ENCODE measurements at places on chromosomes 3 and 15.

DNA sequence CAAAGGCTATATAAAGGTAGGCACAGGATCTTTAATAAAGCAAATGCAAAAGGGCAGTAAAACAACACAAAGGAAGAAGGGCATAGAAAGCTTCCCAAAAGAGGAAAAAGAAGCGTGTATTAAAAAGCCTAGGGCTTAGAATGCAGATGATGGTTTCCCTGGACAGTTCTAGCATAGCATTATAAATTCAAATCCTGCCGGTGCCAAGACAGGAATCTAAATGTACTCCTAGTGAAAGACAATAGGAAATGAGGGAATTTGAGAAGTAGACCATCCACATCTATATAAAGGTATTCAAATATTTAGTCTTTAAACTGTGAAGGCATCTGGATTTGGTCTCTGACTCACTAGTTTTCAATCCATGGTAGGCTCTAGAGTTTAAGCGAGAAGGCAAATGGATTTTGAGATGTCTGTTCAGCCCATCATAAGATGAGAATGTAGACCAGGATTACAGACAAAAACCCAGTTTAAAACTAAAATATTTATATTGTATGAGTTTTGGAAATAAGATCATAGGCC is 431.8 kb downstream of the TBL1XR1 start:
- DNase-seq: no peak

DNA sequence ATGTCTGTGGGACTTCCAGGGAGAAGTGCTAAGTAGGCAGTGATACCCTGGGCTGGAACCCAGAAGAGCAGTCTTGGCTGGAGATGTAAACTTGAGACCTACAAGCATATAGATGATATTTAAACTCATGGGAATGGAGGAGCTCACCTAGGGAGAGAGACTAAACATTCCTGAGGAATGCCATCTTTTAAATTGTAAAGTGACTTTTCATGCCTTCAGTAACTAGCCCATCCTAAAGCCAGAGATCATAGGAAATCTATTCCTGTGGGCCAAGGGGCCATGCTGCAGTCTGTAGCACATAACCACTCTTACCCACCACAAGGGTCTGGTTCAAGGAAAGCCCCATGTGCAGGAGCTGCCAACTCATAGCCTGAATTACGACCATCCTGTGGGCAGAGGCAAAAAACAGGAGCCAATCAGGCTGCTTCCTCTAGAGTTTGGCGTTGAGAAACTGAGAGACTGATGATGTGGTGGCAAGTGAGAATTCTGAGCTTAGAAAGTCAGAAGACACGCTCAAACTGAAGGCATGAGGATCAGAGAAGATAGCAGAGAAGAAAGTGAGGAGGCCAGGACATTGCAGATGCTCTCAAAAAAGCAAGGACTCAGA is 37.5 kb downstream of the CTDSPL start:
- no peak for DNase-seq

DNA sequence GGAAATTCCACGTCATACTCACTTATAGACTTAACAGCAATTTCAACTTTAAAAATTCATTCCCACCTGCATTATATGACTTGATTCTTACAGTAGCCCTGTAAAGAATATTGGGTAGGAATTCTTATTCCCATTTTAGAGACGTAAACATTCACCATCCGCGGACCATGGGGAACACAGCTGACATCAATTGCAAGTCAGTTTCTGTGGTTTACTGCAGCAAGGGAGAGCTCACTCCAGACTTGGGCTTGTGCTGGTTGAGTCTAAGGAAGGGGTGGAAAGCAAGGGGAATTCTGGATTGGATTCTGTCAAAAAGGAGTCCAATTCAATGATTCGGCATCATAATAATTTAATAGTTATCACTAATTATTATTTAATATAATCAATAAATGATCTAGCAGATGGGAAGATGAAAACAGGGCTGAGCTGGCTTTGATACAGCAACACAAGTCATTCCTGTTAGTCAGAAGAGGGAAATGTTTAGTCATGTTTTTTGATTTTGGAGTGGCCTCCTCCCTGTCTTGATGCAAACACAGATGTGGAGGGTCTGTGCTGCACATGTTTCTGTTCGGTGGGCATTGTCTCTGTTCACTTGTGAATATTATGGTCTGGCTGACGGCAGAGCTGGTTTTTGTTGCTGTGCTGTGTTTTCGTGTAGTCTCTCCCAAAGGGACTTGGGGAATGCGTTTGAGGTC is 9.7 kb downstream of the LIPC start:
- DNase-seq: no peak

GRCh38 chr3:53711387-53711786 is 134.8 kb downstream of the CHDH start:
- DNase-seq: no peak

- DNase-seq: peak; percentile 30
Measured at GRCh38 chr15:63985221-63986184, 60.8 kb downstream of the DAPK2 start.

- DNase-seq: no peak
Measured at GRCh38 chr3:173886-174285, 22.7 kb upstream of the CHL1 start.

DNA sequence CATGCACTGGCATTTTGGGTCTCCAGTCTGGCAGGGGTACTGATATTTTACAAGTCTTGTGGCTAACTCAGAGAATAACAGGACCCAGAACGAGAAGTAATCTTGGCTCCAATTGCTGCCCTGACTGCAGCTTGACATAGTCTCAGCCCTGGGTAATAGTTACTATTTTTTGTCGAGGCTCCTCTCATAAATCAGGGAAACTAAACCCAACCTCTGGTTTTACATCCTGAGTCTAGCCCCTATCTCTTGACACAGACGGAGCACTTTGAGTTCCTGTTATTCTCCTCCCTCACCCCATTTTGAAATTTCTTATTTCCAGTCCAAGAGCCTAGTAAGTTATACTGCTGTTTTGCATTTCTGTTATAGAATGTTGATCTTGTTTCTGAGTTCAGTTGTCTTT is 276.1 kb upstream of the GOLIM4 start:
- no peak for DNase-seq

DNA sequence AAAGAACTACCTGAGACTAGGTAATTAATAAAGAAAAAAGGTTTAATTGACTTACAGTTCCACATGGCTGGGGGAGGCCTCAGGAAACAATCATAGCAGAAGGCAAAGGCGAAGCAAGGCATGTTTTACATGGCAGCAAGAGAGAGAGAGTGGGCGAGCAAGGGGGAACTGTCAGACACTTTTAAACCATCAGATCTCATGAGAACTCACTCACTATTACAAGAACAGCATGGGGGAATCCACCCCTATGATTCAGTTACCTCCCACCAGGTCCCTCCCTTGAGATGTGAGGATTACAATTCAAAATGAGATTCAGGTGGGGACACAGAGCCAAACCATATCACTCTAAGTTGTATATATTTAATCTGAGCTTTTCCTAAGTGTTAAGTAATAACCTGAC is 79.0 kb upstream of the MLF1 start:
- DNase-seq: no peak

- no peak for DNase-seq
Measured at GRCh38 chr3:1139071-1139470, 46.2 kb downstream of the CNTN6 start.
